GM12892 (cell line): ENCODE measurements at places on chromosomes 5 and 9.

- no peak for DNase-seq
Observed at GRCh38 chr5:12586406-12586805, 682.2 kb upstream of the CTNND2 start.

- no peak for DNase-seq
Observed at GRCh38 chr5:1464096-1464446, 18.8 kb upstream of the SLC6A3 start.

GRCh38 chr9:17462869-17463464 is 115.9 kb upstream of the SH3GL2 start:
- DNase-seq = no peak

- no peak for DNase-seq
Observed at GRCh38 chr5:149455889-149456409, 76.9 kb upstream of the IL17B start.

DNA sequence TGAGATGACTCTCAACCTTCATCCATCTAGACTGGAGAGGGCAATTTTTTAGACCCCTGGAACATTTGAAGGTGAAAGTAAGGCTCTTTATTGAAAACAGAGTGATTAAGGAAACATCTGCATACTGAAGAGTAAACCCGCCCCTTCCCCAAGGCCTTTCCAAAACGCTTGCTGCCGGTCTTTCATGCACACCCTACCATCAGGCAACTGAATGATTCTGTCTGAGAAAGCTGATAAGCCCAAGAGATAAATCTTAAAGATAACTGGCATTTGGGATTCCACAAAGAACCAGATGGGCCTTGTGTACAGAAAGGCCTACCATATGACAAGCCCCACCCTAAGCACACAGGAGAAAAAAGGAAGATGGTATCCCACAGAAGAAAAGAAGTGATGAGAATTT is 54.4 kb upstream of the PIK3R1 start:
- DNase-seq = no peak
